Hematopoietic multipotent progenitor cell treated with erythropoietin and hydrocortisone succinate and interleukin-3 and kit ligand, for 6 days (in vitro differentiated cells): ENCODE measurements at places on chromosomes 5 and 9.

DNA sequence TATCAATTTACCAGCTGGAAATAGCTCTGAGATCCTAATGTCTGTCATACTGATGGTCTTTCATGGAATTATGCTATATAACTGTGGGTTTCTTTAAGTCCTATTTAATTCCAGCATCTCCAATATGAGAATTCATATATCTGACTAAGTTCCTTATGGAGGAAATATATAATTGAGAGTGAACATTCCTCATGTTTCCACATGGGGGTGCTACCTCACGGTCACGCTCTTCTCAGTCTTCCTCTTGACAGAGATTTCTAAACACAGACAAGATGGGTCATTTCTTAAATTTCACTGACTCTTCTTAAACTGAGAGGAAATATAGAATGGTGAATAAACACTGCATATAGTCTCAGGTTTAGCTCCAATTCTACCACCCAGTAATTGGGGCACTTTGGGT, 212.1 kb downstream of the SLF1 start:
- peak; percentile 36 for DNase-seq

- no peak for DNase-seq
Measured at GRCh38 chr5:112384523-112384922, 34.6 kb downstream of the EPB41L4A start.

- no peak for DNase-seq
Measured at GRCh38 chr9:18451406-18451805, 22.5 kb upstream of the ADAMTSL1 start.

DNA sequence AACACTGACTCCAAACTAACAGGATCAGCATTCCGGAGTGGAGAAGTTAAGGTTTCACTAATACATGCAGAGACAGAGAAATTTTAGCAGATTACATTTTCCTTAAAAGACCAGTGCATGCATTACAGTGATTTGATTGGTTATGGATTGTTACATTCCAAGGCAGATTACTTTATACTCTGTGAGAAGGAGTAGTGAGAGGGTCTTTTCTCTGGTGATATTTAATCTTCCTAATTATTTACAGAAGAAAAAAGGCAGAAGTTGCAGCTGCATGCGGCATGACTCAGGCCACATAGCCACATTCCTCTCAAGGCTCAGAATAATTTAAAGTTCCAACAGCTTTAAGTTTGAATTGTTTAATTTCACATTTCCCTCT, 53.0 kb upstream of the PDZD2 start:
- no peak for DNase-seq

- no peak for DNase-seq
Measured at GRCh38 chr5:57315941-57316340, 142.1 kb downstream of the GPBP1 start.

DNA sequence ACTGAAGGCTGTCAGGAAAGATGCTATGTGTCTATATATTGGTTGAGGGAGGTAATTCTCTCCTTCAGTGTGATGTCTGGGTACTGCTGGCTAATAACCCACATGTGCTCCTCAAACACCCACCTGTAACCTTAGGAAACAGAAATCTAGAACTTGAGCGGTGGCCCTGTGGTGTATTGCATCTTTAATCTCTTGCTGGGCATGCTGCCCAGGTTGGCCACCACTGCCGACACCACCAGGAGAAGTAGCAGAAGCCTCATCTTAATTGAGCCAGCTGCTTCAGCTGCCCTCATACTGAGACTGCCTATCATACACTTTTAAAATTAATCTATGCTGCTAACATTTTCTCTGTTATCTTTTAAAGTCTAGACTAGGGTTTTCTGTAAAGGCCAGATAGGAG, 103.5 kb upstream of the C5orf63 start:
- DNase-seq, result peak; percentile 10

- DNase-seq, result no peak
Measured at GRCh38 chr9:78304357-78304756, 7.4 kb downstream of the PSAT1 start.

- DNase-seq, result no peak
Measured at GRCh38 chr5:122810405-122810804, 35.0 kb upstream of the SNX24 start.

DNA sequence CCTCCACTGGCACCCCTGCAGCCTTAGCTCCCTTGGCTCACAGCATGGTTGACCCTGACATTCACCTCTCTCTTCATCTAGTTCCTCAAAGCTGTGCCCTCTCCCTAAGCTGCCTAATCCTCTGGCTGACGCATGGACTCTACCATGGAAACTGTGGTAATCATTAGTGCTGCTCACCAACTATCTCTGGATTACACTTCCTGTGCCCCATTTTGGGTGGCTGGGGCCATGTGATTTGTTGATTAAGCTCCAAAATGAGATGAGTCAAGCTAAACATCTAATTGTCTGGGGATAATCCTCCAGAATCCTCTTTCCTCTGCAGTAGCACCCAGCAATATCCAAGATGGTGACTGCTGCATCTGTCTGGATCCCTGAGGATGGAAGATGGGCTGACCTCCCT, 264.4 kb downstream of the SH3GL2 start:
- DNase-seq, result no peak

GRCh38 chr9:36855448-36856315, 178.4 kb downstream of the PAX5 start:
- peak; percentile 69 for DNase-seq

GRCh38 chr5:7745882-7746610, 104.9 kb downstream of the CFAP90 start:
- DNase-seq, result peak; percentile 79

- no peak for DNase-seq
Measured at GRCh38 chr5:124755565-124755964, 9.1 kb upstream of the ZNF608 start.
